ENCODE measurements at places on chromosomes 12 and 14.

DNA sequence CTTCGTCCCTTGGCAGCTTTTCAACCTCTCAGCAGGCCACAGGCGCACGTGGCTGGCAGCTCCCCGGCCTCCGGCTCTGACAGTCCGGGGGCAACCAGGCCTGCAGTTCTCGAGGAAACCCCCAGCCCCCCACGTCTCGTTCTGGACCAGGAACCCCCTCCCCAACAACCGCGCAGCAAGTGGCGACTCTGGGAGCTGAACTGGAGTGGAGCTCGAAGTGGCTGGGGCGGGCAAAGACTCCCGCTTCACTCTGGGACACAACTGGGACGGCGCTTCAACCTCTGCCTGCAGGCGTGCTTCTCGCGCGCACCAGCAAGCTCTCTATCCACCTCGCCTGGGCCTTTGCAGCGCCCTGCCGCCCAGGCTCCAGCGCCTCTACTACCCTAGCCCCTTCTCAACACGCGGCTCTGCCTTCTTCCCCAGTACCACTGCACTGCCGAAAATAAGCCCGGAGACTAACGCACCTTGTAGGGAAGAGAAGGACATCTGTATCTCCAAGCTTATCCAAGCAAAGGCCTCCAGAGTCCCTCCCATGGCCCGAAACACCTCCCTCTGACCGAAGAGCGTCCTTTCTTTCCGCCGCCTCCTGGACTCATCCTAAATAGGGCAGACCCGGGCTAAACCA, 2.4 kb upstream of the NKX2-1 start:
- DNase-seq, result no peak

DNA sequence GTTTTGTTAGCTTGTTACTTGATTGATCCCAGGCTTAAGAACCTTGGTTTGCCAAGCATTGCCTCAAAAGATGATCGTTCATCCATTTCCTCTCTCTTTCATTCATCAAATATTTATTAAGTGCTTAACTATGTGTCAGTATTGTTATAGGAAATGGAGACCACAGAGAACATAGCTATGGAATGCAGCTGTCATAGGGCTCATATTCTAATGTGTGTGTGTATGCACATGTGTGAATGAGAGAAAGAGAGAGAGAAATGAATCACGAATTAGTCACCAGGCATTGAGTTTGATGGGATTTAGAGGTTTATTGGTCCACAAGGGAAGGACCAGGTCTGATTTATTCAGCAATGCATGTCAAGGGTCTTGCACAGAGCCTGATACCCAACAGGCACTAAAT, 71.0 kb upstream of the FBXO21 start:
- DNase-seq, result no peak

DNA sequence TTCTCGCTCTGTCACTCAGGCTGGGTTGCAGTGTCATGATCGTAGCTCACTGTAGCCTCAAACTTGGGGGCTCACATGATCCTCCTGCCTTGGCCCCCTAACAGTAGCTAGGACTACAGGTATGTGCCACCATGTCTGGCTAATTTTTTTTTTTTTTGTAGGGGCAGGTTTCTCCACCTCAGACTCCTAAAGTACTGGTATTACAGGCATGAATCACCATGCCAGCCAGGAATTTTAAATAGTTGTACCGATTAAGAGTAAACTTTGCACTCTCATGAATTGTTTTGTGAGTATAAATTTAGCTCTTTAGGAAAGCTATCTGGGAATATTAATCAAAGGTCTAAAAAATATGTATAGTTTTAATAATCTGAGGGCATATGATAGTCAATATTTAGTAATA, 25.5 kb downstream of the YEATS4 start:
- DNase-seq, result no peak

- no peak for DNase-seq
Measured at GRCh38 chr12:67145692-67146091, 123.5 kb upstream of the CAND1 start.

DNA sequence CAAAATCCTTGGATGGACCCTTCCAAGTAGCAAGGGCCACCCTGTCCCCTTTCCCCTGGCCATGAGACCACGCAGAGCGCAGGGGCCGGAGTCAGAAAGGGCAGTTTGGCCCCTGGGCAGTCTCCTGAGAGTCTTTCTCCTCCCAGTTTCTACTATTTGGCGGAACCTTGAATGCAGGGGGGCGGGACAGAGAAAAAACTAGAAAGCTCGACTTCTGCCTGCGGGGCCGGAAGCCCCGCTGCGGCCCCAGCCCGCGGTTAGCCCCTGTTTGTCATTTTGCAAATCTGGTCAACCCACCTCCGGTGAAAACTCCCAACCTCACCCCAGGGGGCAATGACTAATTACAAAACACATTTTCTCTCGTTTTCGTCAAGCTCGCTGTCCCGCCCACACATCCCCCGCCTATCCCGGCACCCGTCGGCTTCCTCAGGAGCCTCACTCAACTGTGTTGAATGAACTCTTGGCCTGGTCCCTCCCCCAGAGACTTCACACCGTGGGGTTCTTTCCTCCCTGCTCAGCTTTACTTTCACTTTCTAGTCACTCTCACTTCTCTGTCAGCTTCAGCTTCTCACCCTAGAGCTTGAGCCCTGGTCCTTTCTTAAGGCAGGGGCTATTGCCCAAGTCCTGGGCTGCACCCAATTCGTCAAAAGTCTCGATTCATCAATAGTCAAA, 66.7 kb downstream of the IRF2BPL start:
- DNase-seq, result no peak

DNA sequence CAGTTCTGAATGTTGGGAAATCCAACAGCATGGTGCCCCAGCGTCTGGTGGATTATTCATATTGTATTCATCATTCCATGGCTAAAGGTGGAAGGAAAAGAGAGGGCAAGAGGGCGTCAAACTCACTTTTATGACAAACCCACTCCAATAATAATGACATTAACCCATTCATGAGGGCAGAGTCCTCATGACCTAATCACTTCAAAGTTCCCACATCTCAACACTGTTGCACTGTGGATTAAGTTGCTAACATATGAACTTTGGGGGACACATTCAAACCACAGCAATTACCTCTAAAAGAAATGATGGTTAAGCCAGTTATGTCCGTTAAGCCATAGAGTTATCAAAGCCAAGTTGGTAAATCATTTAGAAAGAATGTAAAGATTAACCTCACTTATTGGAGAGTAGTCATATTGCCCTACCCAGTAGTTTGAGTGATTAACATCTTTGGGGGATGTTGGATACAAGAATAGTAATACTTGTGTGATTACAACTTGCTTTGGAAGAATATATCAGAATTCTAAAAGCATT, 212.4 kb upstream of the FLRT2 start:
- DNase-seq, result no peak

Data from NCI-H524 treated with DMSO at 0.1 percent for 48 hours (cell line).